ENCODE measurements at places on chromosomes 12 and 14.

- DNase-seq, result no peak
These were observed 85.7 kb downstream of the ITPK1 start for GRCh38 chr14:93029911-93030508.

- no peak for DNase-seq
These were observed 6.3 kb downstream of the NTN4 start for GRCh38 chr12:95784286-95784685.

GRCh38 chr14:58783792-58784511 is 146.2 kb downstream of the DACT1 start:
- DNase-seq, result no peak

- DNase-seq, result no peak
These were observed 4.0 kb upstream of the SYNDIG1L start for GRCh38 chr14:74429991-74430390.

DNA sequence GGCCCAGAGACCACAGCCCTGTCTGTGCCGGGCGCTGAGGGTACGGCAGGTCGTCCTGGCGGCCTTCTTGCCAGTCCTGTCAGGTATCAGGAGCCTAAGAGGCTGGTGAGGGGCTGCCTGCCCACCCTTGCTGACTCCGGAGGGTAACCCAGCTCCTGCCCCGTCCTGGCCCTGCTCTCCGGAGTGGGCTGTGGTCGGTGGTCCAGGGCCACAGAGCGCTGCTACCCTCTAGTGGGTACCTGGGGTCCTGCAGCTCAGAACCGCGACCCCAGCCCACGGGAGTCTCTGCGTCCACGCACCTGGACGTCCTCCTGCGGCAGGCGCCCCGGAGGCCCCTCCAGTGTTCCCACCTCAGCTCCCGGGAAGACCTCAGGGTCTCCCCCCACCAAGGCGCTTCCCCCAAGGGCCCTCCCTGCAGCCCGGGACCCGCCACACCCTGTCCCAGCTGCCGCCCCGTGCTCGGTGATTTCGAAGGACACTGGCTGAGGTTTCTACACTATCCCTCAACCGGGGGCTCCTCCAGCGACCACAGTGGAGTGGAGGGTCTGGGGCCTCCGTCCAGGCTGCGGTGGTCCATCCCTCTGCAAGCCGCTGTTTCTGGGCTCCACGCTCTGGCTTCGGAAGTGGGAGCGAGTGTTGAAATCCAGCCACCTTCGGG is 75.9 kb upstream of the FBRSL1 start:
- no peak for DNase-seq

- no peak for DNase-seq
These were observed 19.7 kb upstream of the YY1 start for GRCh38 chr14:100219126-100219785.

- no peak for DNase-seq
These were observed 80.4 kb upstream of the EEA1 start for GRCh38 chr12:93009533-93009932.

GRCh38 chr14:91177073-91178034 is 63.5 kb downstream of the DGLUCY start:
- peak; percentile 44 for DNase-seq

GRCh38 chr12:121279507-121279915 is 17.0 kb downstream of the CAMKK2 start:
- no peak for DNase-seq
